ENCODE measurements at places on chromosomes 12 and 14.

DNA sequence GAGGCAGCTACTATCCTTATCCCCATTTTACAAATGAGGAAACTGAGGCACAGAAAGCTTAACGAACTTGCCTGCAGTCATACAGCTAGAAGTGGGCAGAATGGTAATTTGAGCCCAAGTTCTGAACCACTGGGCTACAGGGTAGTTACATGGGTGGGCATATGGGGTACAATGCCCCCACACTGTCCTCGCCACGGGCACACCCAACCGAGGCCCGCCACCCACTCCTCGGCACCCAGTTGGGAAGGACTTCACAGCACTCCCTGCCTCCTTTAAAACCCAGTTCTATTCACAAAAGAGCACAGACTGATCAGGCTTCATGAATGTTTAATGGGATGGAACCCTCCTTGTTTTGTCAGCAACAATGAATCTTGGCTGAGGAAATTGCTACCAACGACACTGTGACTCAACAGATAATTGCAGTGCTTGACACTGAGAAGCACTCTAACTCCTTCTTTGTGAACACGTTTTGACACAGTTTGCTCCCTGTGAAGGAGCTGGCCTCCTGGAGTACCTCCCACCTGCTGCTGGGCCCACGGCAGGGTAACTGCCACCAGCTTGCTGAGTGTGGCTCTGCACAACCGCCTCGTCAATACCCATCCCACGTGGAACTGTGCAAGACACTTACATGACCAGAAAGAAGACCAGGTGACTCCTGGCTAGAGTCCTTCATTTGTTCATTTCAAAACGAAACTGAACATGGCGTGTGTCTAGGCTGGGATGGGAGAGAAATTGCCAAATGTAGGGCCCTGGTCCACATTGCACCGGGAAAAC, 63.5 kb downstream of the CLMN start:
- no peak for DNase-seq

DNA sequence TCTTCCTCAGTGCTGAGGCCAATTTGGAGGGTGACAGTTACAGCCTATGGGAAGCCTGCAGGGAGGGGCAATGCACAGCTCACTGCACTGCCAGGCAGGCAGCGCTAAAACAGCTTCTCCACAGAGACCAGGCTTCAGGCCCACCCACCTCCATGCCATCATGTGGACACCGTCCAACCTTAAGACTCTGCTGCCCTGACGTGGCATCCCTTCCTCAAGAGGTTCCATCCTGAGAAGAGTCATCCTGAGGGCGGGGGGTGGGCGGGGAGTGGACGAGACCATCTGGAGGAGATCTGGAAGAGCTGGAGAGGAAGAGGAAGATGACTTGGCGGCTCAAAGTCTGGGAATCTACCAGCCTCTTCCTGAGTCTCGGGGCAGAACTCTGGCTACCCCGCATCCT, 8.4 kb upstream of the ACVRL1 start:
- DNase-seq, result no peak

DNA sequence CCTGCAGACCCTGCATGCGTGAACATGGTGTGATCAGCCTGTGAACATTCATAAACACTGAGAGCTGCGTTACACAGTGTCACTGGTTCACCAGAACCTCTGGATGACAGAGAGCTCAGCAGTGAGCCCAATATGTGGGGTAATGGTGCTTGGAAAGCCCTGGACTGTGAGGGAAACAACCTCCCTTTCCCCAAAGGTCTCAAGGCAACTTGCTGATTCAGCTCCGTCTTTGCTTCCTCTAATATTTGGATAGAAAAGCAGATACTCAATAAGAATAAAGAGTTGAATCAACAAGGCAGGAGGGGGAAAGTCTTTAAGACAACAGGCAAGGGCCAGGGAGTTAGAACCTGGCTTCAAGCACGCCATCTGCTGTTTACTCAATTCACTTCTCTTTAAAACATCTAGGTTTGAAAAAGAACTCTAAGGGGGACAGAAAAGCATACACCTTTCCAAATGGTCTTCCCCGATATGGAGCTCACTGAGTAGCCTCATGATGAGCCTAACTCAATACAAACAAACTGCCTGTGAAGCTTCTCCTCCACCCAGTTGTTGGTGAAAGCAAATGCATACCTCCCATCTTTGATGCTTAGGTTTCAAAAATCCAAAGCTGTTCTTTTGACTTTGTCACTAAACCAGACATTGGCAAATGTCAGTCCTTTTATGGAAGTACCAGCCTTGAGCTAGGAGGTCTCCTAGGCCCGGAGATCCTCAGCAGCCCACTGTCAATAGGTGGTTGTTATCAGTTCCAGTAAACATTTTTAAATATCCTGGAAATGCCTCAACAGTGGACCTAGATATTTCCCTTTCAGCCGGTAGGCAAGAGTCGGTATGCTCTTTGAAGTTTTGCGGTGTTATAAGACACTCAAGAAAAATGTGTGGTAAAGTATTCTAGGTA, 76.1 kb downstream of the SAMD4A start:
- no peak for DNase-seq

DNA sequence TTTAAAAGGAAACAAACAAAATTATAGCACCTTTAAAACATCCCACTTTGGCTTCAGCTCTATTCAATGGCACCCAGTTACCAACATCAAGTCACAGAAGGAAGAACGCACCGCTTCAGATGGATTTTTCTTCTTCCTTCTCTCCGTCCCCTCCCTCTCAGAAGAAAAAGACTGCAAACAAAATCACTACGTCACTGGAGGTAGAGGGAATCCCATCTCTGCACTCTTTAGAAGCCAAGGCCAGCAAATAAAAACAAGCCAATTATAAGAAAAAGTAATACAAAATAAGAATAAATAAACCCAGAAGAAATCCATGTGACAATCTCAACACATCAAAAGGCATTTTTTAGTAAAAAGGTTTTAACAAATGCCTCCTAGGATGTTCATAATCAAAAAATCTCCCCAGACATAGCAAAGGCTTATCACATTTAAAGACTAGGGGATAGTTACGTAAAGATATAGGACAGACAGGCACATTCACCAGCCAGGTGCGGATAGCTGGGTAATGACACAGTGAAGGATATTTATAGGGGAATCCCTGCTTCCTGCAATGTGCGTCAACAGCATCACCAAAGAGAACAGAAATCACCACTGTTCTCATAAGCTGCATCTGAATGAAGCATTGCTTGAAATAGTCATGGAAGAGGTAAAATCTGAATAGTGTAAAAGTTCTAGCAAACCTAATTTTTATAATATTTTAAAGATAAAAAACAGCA, 89.4 kb downstream of the R3HDM2 start:
- DNase-seq, result no peak

GRCh38 chr12:89384050-89384758, 31.9 kb upstream of the DUSP6 start:
- DNase-seq, result no peak

DNA sequence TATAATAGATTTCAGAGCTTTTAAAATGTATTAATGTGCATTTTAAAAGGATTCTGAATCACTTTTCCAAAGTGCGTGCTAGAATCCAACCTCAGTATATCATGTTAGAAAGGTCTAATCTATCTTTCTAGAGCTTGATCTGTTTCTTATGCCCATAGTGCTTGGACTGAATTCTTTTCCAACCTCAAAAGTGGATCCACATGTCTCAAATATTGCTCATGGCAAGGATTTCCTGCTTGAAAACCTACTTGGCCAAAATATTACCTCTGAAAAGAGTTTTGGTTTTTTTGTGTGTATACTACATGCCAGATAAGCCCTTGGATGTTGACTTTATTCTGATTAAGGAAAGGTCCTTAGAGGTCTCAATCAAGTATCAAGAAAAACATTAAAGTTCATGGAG, 16.9 kb upstream of the SLC6A15 start:
- DNase-seq, result no peak

- DNase-seq, result no peak
These were observed 23.2 kb downstream of the SLC15A4 start for GRCh38 chr12:128800606-128801005.

DNA sequence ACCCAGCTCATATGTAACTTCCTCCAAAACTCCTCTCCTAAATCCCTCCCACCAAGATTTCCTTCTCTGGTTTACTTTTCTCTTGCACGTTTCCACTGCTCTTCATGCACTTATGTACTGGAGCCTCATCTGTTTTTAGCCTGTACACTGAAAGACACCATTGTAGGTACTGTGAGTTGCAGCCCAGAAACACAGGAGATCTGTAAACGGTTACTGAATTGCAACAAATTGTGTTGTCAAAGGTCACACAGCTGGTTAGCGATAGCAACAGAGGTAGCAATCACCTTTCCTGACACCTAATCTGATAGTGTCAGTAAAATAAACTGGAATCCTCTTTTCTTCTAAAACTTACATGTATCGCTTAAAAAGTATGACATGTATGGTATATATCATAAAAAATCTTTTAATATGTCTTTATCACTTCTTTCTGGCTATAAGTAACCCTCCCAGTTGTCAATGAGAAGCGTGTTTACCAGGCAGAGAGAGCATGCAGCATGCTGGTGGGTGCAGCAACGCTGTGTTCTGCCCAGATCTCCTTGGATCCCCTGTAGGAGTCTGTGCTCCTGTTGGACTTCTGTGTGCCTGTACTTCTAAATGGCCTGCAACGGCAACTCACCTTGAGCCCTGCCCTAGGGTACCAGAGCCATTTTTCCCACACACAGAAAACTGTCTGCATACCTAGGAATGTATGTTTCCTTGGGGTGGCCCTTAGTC, 121.5 kb upstream of the CPM start:
- DNase-seq, result no peak

Measured in esophagus squamous epithelium (tissue), 5 donors.